Astrocyte of the spinal cord (primary cell): ENCODE measurements at places on chromosomes 7 and 10.

DNA sequence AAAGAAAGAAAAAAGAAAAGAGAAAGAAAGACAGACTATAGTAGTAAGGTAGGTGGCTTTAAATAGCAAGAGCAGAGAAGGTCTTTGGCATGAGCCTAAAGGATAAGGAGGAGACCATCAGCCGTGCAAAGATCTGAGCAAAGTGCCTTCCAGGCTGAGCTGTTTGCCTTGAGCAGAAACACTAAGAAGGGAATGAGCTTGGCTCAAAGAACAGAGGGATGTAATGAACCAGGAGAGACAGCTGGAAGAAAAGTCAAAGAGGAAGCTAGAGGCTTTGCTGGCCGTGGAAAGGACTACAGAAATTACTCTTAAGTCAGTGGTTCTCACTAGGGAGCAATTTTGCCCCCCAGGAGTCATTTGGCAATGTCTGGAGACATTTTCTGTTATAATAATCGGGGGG lies 228.6 kb downstream of the FGFR2 start:
- DNase-seq = no peak

- no peak for DNase-seq
Measured at GRCh38 chr10:44089671-44090070, 295.2 kb downstream of the CXCL12 start.

- peak; percentile 87 for DNase-seq
Measured at GRCh38 chr7:85529831-85530230, 343.0 kb upstream of the SEMA3D start.

DNA sequence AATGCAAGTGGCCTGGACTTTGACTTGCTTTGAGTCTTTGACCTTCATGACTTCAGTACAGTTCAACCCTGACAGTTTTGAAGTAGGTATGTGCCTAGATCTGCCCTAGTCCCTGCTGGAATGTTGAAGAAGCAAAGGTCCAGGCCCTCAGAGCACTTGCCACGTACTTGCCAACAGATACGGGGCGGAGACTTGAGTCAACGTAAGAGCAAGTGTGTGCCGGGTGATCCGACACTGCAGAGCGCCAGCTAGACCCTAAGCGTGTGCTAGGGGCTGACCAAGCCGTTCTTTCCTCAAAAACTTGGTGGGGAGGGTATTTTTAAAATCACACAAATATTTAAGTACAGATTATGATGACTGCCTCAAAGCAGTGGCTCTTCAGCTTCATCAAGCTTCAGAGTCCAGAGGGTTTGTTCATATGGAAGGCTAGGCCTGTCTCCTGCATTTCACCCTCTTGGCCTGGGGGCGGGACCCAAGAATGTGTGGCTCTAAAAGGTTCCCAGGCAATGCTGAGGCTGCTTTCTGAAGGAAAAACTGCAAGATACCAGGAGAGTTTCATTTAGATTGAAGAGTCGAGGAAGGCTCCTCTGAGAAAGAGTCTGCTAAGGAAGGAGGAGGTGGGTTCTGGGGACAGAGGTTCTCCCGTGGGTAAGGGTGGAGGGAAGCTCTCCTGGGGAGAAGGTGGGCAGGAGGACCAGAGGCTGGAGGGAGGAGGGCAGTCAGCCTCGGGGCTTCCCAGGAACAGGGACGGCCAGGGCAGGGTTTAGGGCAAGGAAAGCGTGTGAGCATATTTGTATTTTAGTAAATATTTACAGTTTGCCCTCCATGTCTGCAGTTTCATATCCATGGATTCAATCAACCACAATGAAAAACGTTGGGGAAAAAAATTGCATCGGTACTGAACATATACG lies 160.3 kb downstream of the EGFR start:
- no peak for DNase-seq

DNA sequence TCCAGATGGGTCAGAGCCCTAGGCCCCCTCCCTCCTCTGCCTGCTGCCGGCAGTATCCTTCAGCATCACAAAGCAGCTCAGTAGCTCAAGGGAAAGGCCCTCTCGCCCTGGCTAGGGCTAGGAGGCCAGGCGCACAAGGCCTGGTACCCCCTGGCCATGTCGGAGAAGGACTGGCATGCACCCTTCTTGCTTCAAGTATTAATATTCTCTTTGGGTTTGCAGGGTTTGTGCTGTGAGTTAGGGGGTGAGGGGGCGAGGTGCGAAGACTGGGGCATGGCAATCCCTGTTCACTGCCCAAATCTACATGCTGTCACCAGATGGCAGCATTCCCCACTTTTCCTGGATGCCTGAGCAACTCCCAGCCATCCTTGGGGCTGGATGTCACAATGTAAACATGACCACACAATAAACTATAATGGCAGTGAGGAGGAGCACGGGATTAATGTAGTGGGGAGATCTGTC lies 105.2 kb downstream of the NEURL1 start:
- DNase-seq = peak; percentile 58

DNA sequence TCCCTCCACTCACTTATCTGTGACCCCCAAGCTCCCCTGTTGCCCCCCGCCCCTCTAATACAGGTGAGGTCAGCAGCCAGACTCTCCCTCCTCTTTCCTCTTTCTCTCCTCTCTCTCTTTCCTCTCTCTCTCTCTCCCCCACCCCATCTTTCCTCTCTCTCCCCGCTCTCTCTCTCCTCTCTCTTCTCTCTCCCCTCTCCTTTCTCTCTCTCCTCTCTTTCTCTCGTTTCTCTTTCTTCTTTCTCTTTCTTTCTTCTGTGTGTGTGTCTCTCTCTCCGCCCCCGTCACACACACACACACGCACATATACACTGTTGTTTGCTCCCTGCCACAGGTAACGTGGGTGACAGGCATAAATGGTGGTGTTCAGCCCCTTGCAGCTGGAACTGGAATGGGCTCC lies 37.2 kb upstream of the PSMG3 start:
- no peak for DNase-seq

GRCh38 chr10:79102498-79102874 lies 33.7 kb downstream of the ZMIZ1 start:
- DNase-seq = no peak

DNA sequence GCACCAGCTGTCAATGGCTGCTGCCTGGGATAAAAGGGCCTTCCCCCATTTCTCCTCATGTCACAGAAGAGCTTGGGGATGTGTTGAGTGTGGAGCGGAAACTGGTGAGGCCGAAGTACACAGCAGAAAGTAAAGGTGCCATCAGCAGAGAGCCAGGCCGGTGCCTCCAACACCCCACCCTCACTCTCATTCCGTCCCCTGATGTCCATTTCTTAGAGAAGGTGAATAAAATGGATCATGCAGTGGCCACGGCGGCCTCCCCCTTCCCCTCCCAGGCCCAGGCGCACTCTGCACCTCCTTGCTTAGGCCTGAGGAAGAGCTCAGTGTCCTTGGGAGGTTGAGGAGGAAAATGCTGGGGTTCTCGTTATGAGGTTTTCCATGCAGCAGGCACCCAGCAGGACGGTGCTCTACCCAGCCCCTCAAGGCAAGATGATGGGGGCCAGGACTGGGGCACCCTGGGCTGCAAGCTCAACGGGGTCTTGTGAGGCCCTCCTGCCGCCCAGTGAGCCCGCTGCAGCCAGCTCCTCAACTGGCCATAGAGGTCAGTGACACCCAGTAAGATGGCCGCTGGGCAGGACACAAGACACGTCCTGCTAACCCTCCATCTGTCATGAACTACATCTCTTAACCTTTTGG lies 163.9 kb downstream of the ADARB2 start:
- no peak for DNase-seq

DNA sequence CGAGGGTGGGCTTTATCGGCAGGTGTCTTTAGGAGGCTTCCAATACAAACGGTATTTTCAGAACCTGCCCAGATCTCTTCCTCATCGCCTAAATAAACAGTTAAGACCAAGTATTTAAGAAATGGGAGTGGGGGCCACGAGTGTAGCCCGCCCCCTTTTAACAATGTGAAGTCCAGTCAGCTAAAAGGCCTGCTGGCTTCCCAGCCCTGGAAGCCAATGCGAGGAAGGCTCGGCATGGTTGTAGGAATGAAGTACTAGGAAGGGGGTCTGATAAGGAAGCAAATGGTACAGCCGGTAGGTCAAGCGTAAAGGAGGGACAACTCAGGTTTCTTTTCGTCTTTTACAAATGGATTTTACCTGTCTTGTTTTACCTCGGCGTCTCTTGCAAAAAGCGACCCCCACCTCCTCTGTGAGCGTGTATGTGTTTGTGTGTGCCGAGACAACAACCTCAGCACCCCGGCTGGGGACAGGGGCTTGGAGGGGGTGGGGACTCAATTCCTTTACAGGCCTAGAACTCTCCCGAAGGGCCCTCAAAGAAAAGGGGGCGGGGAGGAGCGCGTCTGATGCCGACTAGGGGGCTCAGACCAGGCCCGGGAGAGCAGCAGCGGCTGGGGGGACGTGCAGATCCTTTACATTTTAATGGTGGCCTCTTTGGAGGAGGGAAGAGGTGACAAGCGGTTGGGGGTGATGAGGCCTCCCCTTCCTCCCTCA lies 147.6 kb downstream of the GPR85 start:
- DNase-seq = peak; percentile 35

- DNase-seq = no peak
Measured at GRCh38 chr7:126792521-126792920, 460.2 kb downstream of the GRM8 start.

GRCh38 chr10:110625356-110625894 lies 18.7 kb upstream of the RBM20 start:
- DNase-seq = no peak

DNA sequence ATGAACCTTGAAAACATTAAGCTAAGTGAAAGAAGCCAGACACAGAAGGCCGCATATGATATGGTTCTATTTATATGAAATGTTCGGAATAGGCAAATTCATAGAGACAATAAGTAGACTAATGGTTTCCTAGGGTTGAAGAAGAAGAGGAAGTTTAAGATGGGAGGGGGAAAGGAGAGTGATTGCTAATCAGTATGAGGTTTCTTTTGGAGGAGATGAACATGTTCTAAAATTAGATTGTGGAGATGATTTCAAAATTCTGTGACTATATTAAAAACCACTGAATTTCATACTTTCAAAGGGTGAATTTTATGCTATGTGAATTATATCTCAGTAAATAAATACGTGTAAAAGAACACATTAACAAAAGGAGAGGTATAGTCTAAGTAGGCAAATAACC lies 176.4 kb upstream of the HPS1 start:
- DNase-seq = no peak

- DNase-seq = no peak
Measured at GRCh38 chr10:19451356-19451755, 364.9 kb upstream of the PLXDC2 start.

DNA sequence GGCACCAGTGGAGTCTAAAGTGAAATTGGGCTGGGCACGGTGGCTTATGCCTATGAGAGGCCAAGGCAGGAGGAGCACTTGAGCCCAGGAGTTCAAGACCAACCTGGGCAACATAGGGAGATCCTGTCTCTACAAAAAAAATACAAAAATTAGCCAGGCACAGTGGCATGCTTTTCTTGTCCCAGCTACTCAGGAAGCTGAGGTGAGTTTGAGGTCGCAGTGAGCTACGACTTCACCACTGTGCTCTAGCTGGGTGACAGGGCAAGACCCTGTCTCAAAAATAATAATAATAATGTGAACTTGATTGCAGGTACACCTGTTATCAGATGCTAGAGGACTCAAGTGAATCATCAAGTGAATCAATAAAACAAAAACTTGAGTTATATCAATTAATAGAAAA lies 108.0 kb downstream of the BTAF1 start:
- DNase-seq = no peak

DNA sequence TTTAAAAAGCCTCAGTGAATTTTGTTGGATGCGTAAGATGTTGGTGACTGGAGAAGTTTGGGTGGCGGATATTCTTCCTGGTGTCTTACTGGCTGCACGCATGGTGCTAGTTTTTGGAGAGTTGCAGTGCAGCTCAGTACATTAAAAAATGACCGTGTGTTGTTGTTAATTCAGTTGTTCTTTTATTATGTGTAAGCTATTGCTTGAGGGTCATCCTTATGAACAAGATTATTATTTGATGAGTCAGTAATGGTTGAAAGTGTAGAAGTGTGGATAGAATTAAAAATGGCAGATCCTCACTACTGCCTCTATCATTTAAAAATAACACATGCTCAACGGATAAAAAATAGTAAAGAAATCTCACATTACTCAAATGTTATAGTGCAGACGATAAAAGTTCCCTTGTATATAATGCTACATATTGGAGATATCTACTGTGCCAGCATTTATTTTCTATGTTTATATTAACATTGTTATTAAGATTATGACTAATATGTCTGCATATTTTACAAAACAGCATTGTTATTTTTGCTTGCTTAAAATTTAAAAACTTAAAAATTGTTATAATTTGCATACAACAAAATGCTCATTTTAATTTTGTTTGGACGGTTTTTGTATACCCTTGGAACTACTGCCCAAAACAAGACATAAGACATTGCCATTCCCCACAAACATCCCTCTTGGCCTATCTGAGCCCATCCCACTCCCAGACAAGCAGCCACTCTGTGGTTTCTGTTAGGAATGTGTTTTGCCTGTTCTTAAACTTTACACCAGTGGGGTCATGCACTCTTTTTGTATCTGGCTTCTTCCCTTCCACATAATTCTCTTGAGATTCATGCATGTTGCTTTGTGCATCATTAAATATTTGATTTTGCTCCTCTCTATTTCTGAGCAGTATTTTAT lies 142.0 kb downstream of the DOCK1 start:
- peak; percentile 30 for DNase-seq

GRCh38 chr10:107809889-107810288 lies 645.4 kb upstream of the SORCS1 start:
- no peak for DNase-seq
